ENCODE measurements at places on chromosomes 1 and 21.

GRCh38 chr21:33866826-33867225 lies 48.8 kb downstream of the ATP5PO start:
- DNase-seq = peak; percentile 75

DNA sequence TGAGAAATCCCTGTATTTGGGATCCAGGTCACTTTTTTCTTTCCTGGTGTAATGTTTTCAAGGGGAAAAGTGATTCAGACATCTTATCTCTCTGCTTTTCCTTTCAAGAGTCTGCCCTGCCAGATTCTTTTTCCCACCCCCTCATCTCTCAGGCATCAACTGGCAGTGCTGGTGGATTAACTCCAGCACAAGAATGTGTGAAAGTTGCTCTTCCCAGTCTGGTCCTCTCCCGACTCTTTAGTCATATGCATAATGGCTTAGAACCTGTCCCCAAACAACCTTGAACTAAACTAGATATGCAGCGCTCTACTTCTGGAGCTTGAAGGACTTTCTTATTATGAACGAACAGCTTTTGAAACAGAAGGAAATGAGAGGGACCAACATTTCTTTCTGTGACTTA lies 88.5 kb downstream of the SLC44A5 start:
- no peak for DNase-seq

GRCh38 chr1:31985430-31985829 lies 28.2 kb upstream of the KHDRBS1 start:
- no peak for DNase-seq

- DNase-seq = no peak
Observed at GRCh38 chr1:85326336-85326735, 49.9 kb upstream of the BCL10 start.

GRCh38 chr1:208002078-208002477 lies 91.2 kb upstream of the CD34 start:
- no peak for DNase-seq

GRCh38 chr1:108584428-108584856 lies 24.5 kb downstream of the EEIG2 start:
- DNase-seq = no peak

DNA sequence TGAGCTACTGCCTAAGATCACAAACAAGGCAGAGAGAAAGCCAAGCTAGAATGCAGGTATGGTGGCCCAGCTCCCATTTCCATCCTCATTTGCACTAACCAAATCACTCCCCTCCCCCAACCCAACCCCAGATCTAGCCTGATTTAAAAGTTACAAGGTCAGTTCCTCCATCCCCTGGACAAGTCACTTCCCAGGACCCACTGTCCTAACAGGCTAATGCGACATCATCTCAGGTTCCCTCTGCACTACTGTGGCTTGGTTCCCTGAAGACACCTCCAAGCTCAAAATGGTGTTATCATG lies 2.4 kb downstream of the F11R start:
- no peak for DNase-seq

DNA sequence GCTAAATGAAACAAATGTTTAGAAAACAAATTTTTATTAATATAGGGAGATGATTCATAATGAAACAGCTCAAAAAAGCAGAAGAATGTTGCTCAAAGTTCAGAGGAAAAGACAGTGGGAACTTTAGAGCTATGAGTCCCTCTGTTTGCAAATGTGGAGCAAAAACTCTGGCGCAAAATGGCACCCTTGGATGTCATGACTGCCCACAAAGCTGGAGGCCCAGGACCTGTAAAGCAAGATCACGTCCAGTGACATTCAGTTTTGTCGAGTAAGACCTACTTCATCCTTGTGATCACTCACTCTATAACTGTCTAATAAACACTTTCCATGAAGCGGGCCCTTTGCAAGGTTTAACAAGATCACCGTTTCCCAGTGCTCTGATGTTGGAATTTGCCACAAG lies 9.1 kb upstream of the EXO1 start:
- DNase-seq = peak; percentile 38

- DNase-seq = no peak
Observed at GRCh38 chr1:11156441-11156840, 32.7 kb upstream of the ANGPTL7 start.

DNA sequence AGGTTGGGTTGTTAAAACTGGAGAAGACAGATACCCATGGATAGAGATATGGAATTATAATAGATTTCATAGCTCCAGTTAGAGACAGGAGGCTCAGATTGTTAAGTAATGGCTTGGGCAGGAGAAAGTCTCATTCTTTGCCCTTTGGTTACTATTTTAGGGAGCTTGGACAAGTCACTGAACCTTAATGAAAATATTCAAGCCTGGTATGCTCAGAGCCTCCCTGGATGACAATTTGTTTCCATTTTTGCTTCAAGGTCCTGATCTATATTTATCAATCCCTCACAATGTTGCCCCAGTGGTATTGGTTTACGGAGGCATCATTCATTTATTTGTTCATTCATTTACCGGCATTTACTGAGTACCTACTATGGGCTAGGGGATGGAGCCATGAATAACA lies 37.5 kb downstream of the RCSD1 start:
- no peak for DNase-seq
